Pulmonary artery endothelial cell (primary cell): ENCODE measurements at places on chromosomes 2 and 18.

DNA sequence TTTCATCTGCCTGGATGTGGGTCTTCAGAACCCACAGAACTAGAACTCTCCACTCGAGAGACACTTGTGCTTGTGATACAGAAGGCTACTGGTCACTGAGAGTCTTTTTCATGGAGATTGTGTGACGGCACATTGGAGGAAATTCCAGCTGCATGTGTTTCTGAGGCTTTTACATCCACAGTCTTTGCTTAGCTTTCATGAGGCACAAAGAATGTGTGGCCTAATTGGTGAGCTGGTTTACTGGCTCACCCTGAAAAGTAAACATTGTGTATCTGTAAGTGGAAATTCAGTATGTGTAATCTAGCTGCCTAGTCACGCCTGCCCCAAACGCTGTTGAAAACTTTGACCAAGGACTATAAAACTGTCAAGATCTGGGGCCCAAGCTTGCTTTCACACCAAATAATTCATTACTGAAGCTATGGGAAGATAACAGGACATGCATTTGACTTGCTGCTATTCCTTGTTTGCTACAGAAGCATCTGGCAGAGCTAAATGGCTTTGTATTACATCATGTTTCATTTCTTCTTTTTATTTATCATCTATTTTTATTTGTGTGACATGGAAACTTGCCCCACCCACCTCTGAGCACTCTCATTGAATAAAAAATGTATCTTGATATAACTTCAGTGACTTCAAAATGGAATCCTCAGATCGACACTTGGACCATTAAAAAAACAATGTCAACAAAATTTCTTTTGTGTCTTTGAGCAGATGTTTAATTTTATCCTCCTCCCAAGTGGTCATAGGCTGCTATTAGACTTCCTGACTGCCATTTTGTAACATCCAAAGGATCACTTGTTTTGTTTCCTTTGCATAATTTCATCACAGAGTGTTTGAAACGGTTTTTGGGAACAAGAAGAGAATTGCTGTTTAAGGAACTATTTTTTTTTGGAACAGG is 80.2 kb downstream of the EFEMP1 start:
- DNase-seq = no peak

GRCh38 chr18:47254341-47254939 is 3.0 kb upstream of the SKOR2 start:
- no peak for DNase-seq

GRCh38 chr18:13005289-13005688 is 14.1 kb downstream of the CEP192 start:
- DNase-seq = no peak

DNA sequence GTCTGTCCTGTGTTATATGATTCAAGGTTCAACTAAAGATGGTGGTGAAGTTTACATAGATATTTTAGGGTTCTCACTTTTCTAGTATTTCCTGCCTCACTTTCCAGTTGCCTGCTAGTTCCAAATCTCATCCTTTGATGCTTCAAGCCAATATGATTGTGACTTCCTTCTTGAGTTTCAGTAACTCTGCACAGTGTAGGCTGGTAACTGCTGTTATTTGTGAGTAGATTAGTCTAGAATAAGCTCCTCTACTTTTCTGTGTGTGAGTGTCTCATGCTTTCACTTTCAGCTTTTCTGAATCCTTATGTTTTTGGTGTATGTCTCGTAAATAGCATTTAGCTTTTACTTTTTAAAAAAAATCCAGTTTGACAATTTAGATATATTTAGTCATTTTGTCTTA is 42.6 kb downstream of the GALNT1 start:
- DNase-seq = no peak

GRCh38 chr2:238098901-238099713 is 1.0 kb upstream of the ESPNL start:
- no peak for DNase-seq
